Stimulated activated CD4-positive, alpha-beta T cell treated with anti-CD3 and anti-CD28 coated beads, TNF-alpha, amount 100 ng/mL, for 1 hour (primary cell): ENCODE measurements at places on chromosomes 2 and 18.

GRCh38 chr2:100285691-100286090, 36.6 kb downstream of the LONRF2 start:
- no peak for DNase-seq

- DNase-seq: no peak
These were observed 111.8 kb downstream of the CELF4 start for GRCh38 chr18:37453752-37454151.

DNA sequence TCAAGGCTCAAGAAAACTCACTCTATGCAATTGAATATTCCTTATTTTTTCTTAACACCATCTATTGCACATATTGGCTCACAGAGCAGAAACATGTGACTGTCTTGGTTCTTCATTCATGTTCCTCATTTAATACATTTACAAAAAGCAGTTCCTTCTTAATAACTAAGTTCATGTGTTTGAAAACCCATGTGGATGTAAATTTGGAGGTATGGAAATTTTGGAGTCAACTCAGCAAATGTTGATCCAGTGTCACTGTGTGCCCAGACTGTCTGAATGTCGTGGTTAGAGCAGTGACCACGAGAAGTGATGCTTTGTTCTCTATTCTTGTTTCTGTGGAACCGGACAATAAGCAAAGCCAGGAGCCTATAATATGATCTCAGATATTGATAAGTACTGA, 299.1 kb downstream of the SETBP1 start:
- no peak for DNase-seq

DNA sequence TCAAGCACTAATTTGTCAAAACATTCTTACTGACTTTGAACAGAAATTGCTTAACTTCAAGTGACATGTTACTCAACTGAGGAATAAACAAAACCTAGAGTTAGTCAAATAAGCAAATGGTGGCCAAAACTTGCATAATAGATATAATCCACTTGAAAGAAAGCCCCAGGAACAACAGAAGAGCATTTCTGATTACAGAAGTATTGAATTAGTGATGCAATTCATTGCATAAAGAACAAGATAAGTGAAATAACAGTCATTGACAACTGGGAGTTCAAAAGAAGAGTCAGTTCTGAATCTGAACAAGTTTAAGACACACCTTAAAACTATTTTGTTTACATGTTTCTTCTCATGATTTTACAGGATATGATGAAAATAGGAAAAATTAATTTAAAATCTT, 30.8 kb downstream of the COBLL1 start:
- no peak for DNase-seq

GRCh38 chr2:223612501-223612900, 10.3 kb upstream of the SCG2 start:
- no peak for DNase-seq

GRCh38 chr2:120204022-120204405, 19.2 kb downstream of the TMEM185B start:
- DNase-seq: no peak

DNA sequence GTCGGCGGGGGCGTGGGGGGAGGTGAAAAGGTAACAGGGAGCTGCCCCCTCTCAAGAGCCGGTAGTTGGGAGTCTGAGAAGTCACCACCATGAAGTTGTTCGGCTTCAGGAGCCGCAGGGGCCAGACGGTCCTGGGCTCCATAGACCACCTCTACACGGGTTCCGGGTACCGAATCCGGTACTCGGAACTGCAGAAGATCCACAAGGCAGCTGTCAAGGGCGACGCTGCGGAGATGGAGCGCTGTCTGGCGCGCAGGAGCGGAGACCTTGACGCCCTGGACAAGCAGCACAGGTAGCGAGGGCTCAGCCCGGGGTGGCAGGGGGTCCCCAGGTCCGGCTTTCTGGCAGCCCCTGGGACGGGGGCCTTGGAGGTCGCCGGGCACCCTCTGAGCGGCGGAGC, 47.1 kb upstream of the ZNF519 start:
- no peak for DNase-seq

DNA sequence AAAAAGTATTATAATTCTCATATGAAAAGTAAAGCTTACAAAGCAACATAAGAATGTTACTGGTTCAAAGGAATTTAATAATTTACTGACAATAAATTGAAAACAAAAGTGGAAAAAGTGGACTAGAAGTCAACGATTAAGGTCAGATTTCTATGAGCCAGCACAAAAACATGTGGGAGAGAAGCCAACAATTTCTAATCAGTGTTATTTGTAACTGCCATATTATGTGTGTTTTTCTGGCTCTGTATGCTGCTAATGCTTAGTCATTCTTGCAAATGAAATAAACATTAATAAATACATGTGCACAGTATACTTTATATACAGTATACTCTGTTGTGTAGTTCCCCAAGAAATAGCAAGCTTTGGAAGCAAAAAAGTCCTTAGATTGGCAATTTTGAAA, 301.3 kb upstream of the RGPD4 start:
- DNase-seq: no peak

DNA sequence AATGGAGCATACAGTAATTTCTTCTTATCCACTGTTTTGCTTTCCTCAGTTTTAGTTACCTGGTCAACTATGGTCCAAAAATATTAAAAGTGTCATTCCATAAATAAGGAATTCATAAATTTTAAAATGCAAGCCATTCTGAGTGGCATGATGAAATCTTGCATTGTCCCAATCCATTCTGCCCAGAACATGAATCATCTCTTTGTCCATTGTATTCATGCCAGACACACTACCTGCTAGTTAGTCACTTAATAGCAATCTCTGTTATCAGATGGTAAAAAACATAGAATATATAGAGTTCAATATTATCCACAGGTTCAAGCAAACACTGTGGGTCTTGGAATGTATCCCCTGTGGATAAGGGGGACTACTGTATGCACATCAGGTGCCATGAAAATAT, 872.2 kb upstream of the NXPH2 start:
- no peak for DNase-seq

GRCh38 chr2:219969508-219969907, 342.1 kb downstream of the SLC4A3 start:
- no peak for DNase-seq

- no peak for DNase-seq
These were observed 22.4 kb downstream of the FBLN7 start for GRCh38 chr2:112160283-112161250.

DNA sequence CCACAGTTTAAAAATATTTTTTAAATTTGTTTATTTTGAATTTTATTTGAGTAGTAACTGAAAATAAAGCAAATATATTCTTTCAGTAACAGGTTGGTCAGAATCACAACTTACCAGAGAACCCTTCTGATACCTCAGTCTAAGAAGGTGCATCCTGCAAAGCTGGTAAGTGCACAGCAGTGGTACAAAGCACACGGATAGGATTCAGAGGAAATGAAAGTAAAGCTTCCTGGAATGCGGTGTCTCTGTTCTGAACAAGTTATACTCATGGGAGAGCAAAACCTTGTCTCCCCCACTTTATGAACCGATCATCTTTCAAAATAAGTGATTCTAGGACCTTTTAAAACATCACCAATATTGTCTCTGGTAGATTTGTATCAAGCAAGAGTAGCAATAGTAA, 398.3 kb downstream of the TMX3 start:
- no peak for DNase-seq

DNA sequence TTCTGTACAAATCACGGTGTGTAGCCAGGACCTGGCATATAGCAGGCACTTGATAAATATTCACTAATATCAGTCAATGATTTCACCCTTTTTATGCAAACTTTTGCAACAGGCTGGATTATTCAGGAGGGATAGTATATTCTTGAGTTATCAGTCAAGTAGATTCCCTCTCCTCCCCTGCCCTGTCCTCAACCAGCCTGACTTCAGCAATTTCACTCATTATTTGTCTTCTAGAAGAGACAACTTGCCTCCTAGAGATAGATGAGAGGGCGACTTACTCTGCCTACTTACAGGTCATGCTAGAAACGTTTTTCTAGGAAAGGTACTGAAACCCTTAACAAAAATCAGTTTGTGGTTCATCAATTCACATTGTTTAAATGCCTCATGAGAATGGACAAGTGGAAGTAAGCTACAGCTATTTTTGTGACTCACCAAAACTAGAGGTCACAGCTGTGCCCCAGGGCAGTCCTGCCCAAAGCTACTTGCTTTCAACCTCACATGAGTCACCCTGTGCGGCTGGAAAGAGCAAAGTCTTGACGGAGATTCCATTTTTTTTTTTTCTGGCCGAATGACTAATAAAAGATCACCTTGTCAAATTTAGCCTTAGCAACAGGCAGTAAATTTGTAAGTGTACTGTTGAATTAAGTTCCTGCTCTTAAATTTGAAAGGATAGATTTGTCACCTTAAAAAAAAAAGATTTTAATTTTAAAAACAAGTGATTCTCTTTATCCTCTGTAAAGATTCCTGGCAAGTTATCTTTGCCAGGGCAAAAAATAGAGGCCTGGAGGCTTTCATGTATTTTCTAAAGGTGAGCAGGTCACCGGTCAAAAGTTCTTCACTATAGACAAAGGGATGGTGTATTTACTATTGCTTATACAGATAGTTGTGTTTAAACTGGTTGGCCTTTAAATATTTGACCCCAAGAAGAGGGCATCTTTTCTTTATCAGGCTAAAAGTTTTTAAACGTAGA, 109.0 kb upstream of the SLC35G4 start:
- no peak for DNase-seq

- DNase-seq: no peak
These were observed 781 bp upstream of the SOX11 start for GRCh38 chr2:5691221-5691984.

GRCh38 chr2:169525434-169525833, 15.9 kb downstream of the KLHL41 start:
- no peak for DNase-seq

DNA sequence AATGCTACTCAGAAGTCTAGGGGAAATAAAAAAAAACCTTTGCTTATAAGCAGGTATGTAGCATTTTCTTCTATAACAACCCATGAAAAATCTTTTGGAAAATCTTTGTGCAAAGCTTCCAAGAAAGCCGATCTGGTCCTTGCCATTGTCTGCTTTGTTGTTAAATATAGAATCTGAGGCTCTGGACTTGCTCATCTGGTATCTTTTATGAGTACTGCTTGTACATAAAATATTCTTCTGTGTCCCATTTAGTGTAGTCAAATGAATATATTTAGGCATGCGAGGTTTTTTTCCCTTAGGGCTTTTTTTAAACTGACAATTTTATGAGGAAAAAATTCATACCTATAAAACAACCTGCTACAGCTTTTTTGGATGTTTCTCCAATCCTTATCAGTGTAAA, 45.0 kb upstream of the RMND5A start:
- DNase-seq: no peak

DNA sequence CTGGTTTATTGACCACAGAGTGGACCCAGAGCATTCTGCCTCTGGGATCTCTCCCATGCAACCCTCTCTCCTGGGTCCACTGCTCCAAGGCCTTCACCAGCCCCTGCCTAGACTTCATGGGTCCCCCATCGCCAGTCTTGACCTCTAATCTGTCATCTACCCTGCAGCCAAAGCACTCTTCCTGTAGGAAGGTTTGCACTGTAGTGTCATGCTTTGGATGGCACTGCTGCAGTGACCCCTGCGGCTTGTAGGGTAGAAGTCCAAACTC, 41.7 kb downstream of the MYO7B start:
- DNase-seq: no peak

DNA sequence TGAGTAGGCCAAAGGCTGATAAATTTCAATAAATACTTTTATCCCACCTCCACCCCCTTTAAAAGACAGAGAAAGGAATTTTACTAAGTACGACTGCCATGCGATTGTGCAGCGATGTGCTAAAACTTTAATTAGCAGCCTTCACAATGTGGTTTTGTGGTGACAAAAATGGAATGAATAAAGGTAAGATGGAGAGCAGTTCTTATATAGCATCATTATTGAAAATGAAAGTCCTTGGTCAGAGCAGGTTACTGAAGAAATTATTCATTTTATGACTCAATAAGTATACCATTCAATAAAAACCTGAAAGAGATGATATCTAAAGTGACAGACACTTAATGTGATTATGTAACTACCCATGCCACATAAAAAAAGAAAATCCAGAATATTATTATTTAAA, 33.2 kb upstream of the MTIF2 start:
- DNase-seq: no peak

DNA sequence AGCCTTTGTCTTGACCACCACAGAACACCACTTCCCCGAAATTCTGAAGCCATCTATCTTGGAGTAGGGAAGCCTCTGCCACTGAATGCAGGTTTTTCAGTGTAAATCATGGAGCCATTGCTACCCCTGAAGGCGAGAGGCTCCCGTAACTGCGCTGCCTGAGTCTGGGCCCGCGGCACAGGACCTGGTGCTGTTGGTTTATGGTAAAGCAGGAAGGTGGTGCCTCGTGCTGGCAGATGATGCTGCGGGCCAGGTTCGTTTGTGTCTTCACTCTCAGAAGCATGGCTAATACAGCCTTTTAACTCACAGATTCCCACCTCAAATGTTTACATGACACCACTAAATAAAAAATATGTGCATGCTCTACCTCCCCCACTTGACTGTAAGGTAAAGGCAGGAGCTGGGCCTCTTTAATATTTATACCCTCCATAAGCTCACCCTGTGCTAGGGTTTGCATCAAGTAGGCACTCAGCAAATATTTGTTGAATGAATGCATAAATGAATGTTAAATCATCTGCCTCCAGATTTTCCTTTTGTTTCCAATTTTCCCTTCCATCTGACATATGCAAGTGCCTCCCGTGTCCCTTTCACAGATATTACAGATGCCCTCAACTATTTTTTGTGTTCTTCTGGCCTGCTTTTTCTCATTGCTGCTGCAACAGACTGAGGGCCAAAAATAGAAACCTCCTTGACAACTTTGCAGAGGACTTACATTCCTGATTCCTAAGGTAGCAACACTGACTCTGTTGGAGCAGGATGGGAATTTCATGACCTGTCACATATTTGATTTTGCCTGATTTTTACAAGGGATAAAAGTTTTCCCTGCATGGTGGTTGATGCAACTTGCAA, 83.5 kb upstream of the CPO start:
- no peak for DNase-seq

GRCh38 chr2:52597346-52597745, 1170.3 kb upstream of the CHAC2 start:
- no peak for DNase-seq

DNA sequence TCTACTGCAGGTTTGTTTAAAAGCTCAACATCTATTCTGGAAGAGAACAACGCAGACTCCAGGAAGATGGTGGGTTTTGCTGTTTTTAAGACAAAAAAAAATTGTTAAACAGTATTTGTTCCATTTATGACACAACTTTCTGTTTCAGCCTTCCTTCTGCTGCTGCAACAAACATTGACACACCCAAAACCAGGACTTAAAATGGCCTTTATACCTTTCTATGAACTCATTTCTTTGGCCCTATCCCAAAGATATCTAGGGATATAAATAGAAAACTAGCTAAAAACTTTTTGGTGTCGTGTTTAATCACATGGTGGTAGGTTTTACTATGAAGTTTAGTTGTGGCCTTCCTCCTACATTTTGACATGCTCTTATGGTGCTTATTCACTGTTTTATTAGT, 964 bp upstream of the GALNT3 start:
- no peak for DNase-seq
